Endothelial cell (in vitro differentiated cells): ENCODE measurements at places on chromosomes 11 and 22.

GRCh38 chr11:19808076-19808911 lies 95.7 kb downstream of the NAV2 start:
- DNase-seq: no peak

DNA sequence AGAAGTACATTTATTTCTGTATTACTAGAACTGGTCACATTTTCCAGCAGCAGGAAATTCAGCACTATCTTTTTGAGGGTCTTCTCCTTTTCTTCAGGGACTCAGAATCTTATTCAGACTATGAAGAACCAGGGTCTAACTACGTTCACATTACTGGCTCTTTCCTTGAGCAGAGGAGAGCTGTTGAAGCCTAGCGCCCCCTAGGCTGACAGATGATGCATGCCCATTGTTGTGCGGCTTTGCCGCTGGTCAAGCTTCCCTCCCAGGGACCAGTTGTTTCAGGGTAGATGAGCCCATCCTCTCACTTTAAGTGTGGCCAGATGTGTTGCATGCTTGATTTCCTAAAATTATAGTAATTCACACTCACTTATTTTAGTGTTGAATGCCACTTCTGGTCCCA lies 168.2 kb upstream of the PDGFD start:
- DNase-seq: peak; percentile 53

GRCh38 chr11:114426280-114426679 lies 13.0 kb upstream of the REXO2 start:
- DNase-seq: no peak

DNA sequence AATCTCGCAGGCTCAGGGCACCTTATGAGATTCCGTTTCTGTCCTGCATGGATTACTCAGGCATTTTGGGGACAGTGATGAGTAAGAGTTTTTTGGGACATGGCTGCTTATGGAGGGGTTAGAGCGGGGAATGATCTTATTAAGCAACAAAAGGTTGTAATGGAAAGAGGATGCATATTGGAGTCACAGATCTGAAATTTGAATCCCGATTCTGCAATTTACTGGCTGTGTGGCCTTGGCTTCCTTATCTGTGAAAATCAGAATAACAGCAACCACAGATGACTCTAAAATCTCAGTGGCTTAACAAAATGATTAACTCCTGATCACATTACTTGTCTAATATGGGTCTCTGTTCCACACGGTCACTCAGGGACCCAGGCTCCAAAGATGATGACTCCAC lies 5.8 kb downstream of the TSPAN18 start:
- no peak for DNase-seq

GRCh38 chr11:13288375-13289029 lies 10.9 kb downstream of the BMAL1 start:
- DNase-seq: no peak

DNA sequence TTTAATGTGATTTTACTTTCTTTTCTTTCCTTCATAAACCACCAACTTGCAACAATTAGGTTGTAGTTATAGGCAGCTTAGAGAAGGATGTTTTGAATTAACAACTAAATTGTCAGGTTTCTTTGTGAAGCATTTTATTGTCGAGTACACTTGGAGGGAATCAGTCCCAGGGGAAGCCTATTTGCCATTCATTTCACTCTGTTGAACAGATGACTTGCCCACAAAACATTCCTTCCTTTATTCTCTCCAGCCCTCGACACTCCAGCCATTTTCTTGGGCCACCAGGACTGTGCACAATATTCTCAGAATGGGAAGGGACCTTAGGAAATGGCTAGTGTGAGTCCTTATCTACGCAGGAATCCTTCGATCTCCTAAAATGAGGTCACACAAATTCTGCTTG lies 620.6 kb downstream of the SOX6 start:
- no peak for DNase-seq

GRCh38 chr11:72787216-72788104 lies 6.4 kb downstream of the STARD10 start:
- DNase-seq: no peak

- no peak for DNase-seq
Measured at GRCh38 chr22:28360939-28361338, 318.7 kb downstream of the TTC28 start.

DNA sequence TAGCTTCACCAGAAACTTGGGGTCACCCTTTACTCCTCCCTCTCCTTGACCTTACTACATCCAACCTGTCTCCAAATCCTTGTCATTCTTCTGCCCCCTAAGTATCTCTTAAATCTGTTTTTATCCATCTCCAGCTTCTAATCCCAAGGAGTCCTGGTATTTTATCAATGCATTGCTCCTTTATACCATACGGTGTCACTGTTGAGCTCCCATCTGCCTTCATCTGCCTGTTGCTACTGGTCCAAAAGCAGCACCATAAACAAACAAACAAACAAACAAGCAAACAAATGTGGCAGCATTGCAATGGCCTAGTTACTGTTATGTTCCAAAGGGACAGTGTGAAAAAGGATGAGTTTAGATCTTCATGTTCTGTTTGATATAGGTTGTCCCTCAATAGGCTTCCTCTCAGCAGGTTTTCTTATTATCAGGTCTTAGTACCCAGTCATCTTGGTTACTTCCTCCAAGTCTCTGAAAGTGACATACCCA lies 34.2 kb downstream of the DNHD1 start:
- peak; percentile 50 for DNase-seq

- DNase-seq: peak; percentile 47
Measured at GRCh38 chr11:57513911-57514537, 1.5 kb downstream of the SLC43A1 start.

GRCh38 chr22:25176175-25176574 lies 23.5 kb upstream of the CRYBB3 start:
- no peak for DNase-seq

DNA sequence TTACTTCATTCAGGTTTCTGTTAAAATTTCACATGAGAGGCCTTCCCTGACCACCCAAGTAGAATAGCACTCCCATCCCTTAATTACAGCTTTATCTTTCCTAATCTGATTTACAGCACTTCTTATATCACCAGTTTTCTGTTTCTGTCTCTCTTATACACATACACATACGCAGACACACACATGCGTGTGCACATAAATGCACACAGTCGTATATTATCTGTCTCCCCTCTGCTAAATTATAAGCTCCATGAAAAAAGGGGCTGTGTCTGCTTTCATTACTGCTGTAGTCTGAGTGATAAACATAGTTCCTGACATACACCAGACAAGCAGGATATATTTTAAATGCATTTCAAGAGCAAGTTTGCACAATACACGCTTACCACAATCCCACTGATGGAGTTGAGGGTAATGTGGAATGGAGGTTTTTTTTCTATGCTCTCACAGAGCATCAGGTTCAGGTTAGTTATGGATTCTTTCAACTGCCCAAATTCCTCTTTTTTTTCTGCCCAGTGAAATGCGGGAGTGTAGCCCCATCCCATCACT lies 13.7 kb upstream of the TOP3B start:
- DNase-seq: no peak

DNA sequence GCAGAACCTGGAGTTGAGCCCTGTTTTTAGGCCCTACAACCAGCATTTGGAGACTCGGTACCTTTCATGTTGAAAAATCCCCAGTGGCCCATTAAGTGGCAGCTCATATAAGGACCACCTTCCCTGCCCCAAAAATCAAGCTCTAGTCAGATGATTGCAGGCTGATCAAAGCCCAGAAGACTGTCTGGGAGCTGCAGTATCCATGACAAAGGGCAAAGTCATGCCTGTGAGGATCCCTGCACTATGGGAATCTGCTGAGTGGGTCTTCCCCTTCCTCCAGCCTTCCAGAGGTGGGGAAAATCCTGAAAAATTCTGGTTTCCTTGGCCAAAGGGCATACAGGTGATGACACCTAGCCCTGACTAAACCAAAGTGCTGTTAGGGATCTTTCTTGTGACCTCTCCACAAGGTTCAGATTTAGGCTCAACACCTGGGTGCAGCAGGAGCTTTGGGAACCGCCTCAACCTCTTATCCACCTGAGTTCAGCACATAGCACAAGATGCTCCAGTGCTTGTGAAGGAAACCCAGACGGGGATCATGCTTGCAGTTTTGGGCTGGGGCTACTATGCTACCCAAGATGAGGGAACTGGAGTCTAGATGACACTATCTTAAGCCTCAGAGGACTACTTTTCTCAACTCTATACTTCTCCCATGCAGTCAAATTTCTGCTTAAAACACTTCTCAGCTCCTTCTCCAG lies 1.2 kb upstream of the TRIM3 start:
- DNase-seq: no peak

DNA sequence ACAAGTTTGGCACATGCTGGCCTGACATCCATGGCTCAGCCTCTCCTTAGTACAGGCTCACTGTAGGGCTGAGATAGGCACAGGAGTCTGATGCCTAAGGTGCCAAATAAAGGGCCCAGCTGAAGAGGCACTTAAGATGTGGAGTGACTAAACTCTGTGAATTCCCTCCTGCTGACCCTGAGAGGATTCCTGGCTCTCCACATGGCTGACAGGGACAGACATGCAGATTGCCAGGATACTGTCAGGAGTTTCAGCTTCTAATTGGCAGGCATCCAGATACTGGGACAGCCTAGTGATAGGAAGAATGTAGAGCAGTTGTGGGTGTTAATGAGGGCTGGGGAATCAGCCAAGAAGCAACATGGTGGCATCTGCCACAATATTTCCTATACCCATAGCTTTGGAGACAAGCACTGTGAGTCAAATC lies 558.7 kb downstream of the INSC start:
- no peak for DNase-seq
